NCI-H1436 (cell line): ENCODE measurements at places on chromosomes 13 and 19.

DNA sequence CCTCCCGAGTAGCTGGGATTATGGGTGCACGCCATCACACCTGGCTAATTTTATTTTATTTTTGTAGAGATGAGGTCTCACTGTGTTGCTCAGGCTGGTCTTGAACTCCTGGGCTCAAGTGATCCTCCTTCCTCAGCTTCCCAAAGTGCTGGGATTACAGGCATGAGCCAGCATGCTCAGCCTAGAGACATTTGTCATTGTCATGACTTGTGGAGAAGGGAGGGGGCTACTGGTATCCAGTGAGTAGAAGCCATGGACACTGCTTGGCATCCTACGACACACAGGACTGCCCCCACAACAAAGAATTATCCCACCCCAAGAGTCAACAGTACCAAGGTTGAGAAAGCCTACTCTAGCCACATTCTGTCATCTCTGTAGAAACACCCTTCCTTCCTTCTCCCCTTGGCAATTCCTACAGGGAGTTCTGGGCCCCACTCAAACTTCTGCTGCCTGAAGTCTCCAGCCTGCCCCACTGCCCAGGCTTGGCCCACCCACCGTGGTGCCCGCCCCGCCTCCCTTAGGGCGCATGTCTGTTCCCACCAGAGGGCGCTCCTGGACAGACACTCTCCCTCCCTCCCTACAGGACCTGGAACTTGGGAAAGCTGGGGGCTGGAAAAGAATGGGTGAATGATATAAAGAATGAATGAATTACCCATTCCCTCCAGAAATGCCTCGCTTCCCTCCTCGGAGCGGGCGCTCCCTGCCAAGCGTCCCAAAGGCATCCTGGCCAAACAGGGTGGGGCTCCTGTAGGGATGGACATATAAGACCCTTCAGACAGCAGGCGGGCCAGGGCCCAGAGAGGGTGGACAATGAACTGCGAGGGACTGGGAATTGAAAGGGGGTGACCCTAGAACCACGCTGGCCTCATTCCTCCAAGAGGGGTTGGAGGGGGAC lies 5.5 kb upstream of the EMP3 start:
- peak; percentile 80 for DNase-seq

GRCh38 chr13:96403241-96403640 lies 313.3 kb downstream of the HS6ST3 start:
- DNase-seq = no peak

- no peak for DNase-seq
Observed at GRCh38 chr19:56927791-56928207, 87.3 kb upstream of the PEG3 start.

- DNase-seq = no peak
Observed at GRCh38 chr13:75635101-75635827, 866 bp upstream of the LMO7 start.

- DNase-seq = no peak
Observed at GRCh38 chr13:114154476-114154875, 22.1 kb upstream of the RASA3 start.
